PC-3 (cell line): ENCODE measurements at places on chromosomes 6 and 20.

- DNase-seq, result peak; percentile 77
Measured at GRCh38 chr6:21731411-21732031, 138.0 kb downstream of the SOX4 start.

GRCh38 chr6:160996131-160996601 is 4.6 kb downstream of the MAP3K4 start:
- peak; percentile 64 for DNase-seq

DNA sequence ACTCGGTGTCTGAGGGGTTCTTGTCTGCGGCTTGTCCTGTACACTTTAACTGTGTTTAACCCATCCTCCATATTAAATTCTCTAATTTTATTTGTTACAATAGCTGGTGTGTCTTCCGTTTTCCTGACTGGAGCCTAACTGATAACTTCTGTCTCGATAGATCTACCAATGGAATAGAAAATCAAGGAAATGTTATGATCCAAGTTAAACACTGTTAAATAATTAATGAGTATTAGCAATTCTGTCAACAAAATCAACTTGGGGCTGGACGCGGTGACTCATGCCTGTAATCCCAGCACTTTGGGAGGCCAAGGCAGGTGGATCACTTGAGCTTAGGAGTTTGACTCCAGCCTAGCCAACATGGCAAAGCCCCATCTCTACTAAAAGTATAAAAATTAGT is 81.7 kb downstream of the DNAH8 start:
- DNase-seq, result peak; percentile 73

- no peak for DNase-seq
Measured at GRCh38 chr6:106849676-106850332, 124.7 kb downstream of the CD24 start.

DNA sequence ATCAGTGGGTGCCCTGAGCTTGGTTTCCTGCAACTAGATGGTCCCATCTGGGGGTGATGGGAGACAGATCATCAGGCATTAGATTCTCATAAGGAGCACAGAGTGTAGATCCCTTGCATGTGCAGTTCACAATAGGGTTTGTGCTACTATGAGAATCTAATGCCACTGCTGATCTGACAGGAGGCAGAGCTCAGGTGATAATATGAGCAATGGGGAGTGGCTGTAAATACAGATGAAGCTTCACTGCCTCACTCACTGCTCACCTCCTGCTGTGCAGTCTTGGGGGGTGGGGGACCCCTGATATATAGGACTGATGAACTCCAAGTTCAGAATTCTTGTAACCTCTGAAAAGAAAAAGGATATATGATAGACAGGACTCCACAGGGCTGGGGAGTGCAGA is 108.0 kb downstream of the RIN2 start:
- no peak for DNase-seq

DNA sequence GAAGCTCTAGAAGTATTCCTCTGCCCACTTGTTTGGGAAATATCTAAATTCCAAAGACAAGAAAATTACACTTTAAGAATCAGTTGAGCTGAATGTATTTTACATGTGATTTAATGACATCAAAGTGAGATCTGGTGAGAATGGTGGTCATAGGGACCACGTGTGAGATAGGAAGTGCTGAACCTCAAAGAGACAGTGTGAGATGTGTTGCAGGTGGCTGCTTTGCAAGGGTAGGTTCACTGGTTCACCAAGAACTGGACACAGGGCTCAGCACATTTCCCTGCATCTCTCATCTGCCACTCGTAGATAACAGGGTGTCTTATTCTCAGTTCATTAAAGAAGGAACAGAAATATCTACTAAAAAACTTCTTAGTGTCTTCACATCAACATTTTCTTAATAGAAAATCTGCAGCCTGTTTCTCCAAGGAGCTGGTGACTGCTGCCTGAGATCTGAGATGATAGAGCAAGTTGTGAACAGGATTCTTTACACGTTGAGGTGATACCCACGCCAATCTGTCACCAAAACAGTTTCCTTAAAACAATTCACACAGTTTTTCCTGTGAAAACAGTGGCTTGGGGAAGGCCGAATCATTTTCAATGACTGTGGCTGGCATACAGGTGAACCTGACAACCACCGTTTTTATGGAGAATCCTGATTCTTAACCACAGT is 7.2 kb downstream of the CCR6 start:
- no peak for DNase-seq

DNA sequence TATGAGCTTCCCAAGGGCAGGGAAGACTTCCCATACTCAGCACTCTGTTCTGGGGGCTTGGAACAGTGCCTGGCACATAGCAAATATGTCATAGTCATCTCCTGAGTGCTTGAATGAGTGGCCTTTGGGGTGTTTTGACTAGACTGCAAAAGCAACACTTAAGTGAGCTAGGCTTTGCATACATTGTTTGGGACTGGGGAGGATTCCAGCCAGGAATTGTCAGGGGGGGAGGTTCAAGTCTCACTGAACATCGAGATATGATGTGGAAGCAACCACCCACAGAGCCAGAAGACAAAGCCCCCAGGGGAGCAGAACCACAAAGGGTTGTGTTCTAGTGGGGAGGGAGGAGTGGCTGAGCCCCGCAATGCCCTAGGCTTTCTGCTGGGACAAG is 98.4 kb downstream of the SYCP2 start:
- DNase-seq, result peak; percentile 35
